Adipose tissue (tissue), 3 donors: ENCODE measurements at places on chromosomes 6 and 20. TPM values are rescaled to one million over a fixed set of nuclear protein-coding genes. Genes with fewer than 3 reads are reported as not detected.

The CYP24A1 gene
- polyA plus RNA-seq: not detected

The TMEM14A gene
- polyA plus RNA-seq: 24.1 TPM

The COX4I2 gene
- polyA plus RNA-seq: 9.3 TPM

The SNAI1 gene
- polyA plus RNA-seq: 2.8 TPM

The RIN2 gene
- polyA plus RNA-seq: 15.0 TPM

The TRIM31 gene
- 0.21 TPM for polyA plus RNA-seq

The DYNLT2 gene
- 0.76 TPM for polyA plus RNA-seq

The TBX18 gene
- 4.5 TPM for polyA plus RNA-seq

The PXMP4 gene
- polyA plus RNA-seq: 4.6 TPM
